ENCODE measurements at places on chromosomes 16 and 17.

- no peak for DNase-seq
Measured at GRCh38 chr17:75153780-75154194, 525 bp downstream of the JPT1 start.

GRCh38 chr16:20141956-20142355 lies 68.3 kb upstream of the GPR139 start:
- DNase-seq, result no peak

- no peak for DNase-seq
Measured at GRCh38 chr16:1509307-1510221, 16.4 kb downstream of the TELO2 start.

DNA sequence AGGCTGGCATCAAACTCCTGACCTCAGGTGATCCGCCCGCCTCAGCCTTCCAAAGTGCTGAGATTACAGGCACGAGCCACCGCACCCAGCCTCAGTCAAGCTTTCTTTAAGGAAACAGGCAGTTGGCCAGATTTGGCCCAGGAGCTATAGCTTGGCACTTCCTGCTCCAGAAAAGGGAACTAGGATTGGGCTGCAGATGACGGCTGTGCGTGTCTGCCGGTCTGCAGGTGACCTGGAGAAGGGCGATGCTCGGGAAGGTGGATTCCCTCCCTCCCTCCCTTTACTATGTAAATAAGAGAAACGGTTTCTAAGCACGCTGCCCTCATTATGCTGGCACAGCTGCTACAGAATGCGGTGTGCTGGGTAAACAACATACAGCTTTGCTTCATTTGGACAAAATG lies 215.9 kb downstream of the RPTOR start:
- no peak for DNase-seq

DNA sequence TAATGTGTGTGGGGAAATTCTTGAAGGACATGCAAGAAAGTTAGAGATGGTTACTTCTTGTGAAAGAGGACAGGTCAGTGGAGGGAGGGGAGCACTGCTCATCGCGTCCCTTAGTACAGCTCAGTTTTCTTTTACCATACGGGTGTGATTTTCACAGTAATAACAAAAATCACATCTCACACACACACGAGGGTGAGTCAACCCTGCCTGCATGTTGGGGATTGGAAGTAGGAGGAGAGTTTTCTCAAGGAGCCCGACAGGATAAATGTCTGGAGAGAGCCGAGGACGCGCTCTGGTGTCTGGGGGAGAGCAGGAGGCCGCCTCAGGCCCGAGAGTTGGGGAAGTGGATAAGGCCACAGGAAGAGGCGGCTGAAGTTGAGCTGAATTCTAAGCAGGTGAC lies 16.4 kb downstream of the PLCD3 start:
- DNase-seq, result no peak

- DNase-seq, result no peak
Measured at GRCh38 chr17:15414532-15415306, 52.7 kb downstream of the CDRT4 start.

GRCh38 chr16:259226-259625 lies 16.5 kb downstream of the RGS11 start:
- DNase-seq, result no peak

- no peak for DNase-seq
Measured at GRCh38 chr17:66580184-66580955, 254.5 kb upstream of the CACNG5 start.

DNA sequence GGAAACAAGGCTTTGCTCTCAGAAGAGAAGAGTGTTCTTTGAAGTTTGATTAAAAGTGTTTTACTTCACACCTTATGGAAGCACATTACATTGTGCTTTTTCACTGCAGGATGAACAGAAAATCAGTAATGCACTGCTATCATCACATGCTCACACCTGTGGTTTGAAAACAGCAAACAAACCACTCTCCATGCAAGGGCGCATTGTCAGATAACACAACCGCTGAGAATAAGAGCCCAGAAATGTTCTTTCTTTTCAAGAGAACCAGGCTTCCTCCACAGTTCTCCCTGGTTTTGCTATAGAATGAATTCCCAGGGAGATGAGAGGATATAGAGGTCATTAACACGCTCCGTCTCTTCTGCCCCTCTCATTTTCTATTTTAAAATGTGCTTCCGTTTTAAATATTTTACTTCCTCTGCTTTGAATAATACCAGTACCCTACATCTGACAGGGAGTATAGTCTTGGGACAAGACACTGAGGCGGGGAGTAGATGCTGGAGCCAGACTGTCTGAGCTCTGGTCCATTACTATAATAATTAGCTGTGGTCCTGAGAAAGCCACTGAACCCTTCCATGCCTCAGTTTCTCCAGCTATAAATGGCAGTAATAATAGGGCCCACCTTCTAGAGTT lies 71.6 kb downstream of the CDK5R1 start:
- DNase-seq, result no peak

DNA sequence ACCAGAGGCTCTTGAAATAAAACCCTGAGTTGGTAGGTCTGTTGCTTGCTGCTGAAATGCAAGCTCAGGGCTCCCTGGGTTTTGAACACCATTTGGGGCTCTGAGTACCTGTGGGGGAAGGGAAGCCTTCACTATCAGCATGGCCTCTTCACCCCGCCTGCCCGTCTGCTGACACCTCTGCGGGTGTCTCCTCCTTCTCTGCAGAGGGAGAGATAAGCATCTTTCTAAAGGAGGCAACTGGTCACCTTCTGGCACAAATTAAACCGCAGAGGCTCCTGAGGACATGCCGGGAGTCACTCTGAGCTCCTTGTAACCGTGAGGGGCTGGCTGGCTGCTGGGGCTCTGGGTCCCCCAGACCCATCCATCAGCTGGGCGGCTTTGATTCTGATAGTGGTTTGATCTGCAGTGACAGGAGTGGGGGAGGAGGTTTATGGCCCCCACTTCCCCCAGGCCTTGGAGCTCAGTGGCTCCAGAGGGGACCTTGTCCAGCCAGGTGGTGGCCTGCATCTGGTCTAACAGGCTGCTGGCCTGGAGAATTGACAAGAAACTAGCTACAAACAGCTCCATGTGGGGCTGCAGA lies 123.5 kb downstream of the IRF8 start:
- no peak for DNase-seq

- DNase-seq, result no peak
Measured at GRCh38 chr17:76521262-76521661, 16.2 kb downstream of the CYGB start.

GRCh38 chr17:37130984-37131446 lies 182.3 kb downstream of the AATF start:
- DNase-seq, result no peak

GRCh38 chr17:4147751-4148310 lies 4.8 kb downstream of the CYB5D2 start:
- no peak for DNase-seq

DNA sequence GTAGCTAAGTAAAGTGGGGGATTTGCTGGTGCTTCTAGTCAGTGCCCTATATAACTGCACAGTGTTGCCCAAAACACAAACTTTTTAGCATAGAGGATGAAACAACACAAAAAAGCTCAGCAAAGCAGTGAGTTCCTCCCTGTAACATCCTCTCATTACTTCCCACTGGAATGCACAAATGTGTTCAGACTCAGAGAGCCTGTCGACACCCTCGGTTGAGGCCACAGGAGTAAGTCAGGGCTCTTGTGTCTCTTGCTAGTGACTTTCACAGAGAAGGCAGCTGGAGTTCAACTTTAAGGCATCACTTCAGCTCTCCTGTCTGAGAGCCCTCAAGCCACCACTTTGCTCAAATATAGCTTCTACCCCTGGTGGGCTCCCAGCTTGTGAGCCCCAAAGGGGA lies 107.2 kb upstream of the NETO2 start:
- DNase-seq, result no peak

- peak; percentile 68 for DNase-seq
Measured at GRCh38 chr17:80847496-80848230, 144.0 kb upstream of the CHMP6 start.

DNA sequence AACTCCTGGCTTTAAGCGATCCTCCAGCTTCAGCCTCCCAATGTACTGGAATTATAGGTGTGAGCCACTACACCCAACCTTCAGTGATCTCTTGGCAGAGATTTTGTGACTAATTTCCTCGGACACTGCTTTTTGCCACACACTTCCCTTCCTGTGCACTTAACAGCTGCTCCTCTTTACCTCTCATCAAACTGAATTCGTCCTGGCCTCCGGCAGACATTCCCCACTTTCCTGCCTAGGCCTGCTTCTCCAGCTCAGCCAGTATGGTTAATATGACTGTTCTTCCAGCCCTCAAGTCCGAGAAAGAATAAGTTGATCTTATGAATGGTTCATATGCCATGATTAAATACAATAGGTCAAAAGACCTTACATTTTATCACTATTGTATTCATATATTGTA lies 69.0 kb upstream of the MTMR4 start:
- DNase-seq, result no peak

DNA sequence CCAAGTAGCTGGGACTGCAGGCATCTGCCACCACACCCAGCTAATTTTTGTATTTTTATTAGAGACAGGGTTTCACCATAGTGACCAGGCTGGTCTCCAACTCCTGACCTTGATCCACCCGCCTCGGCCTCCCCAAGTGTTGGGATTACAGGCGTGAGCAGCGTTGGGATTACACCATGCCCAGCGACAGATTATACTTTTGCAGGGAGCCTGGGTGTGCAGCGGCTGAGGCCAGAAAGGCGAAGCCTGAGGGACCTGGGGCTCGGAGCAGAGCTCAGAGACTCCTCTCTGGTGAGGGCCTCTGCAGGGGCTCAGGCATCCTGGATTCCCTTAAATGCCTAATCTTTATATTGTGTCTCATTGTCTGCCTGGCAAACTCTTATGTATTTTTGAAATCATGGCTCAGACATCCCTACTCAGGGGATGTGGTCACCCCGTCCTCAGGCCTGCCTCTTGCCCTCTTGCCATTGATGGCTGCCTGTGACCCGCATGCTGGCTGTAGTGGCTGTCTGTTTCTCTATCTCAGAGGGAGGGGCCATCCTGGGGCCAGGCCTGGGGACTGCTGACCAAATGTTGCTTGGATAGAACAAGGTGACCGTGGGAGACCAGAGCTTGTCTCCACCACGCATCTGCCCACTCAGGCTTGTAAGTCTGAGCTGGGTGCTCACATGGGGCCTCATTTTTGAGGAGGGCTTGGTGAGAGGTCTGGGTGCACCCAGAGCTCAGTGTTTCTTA lies 42.6 kb downstream of the B9D1 start:
- no peak for DNase-seq

GRCh38 chr16:86919578-86920305 lies 341.4 kb downstream of the FOXL1 start:
- DNase-seq, result no peak

- DNase-seq, result peak; percentile 82
Measured at GRCh38 chr17:80991645-80992076, at the start of gene CHMP6. Gene CHMP6 (plus strand): TSS chr17:80991841. CDS start chr17:80991919, 78 bp downstream.

DNA sequence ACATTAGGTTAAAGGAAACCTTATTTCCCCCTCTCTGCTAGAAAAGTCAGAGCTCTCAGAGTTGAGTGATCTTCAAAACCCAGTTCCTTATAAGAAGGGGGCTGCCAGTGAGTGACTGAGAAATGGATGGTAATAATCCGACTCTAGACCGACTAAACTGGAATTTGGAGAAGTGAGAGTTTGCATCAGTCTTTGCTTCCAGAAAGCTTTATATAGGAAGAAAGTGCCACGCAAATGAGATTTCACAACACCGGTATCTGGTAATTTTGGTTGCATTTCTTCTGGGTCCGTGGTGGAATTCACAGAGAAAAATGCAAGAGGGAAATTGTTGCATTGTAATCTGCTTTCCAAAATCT lies 271.4 kb downstream of the MAF start:
- no peak for DNase-seq

DNA sequence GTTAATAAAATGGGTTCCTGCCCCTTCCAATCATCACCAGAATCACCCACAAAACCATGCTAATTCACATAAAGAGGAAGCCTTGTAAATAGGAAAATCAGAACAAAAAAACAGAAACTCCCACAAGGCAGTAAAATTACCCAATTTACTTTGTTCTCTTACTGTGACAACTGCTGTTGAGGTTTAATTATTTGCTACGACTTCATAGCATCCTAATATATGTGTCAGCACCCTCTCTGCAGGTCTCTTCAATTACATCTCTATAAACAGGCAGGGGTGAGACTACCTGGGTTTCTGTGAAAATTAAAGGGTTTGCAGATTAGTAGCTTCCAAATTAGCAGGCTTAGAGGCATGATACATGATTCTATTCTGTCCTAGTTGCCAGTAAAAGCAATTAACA lies 2.7 kb downstream of the WDR59 start:
- no peak for DNase-seq

Data from CD4-positive, alpha-beta T cell treated with Interleukin-12 subunit alpha and Interleukin-12 subunit beta, for 1 hour (primary cell).